T1000 (cell line): ENCODE measurements at places on chromosomes 16 and 17.

DNA sequence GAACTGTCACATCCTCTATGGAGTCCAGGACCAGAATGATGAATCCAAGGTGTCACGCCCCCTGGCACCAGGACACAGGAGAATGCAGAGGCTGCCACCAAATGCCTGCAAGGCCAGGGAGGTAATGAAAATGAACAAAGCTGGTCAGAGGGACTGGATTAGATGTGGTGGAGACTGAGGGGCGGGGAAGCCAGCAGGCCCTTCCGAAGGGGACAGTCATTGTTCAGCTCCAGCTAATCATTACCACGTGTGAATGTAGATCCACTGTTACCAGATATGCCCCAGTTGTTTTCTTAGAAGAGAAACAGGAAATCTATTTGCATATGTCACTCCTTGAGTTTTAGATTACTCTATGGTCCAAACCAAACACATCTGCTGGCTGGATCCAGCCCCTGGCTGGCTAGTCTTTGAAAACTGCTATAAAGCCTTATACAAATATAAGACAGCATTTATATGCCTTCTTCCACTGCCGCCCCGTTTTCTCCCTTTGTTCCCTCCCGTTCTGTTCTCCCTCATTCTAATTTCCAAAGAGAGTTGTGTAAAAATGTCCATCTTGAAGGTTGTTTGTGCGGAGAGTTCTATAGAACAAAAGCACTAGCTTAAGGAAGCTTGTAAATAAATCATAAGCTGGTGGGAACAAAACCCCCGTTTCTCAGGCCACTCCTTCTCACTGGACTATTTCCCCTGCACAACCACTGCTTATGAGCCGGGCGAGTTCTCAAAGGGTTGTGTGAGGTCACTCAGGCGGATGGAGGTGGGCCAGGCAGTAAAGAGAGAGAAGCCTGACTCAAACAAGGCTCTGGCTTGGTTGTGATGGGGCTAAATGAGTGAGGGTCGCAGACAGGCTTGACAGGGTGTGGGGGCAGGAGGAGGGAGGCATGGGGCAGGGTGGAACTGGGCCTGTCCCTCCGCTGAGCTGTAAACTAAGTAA is 14.2 kb downstream of the CRYM start:
- no peak for DNase-seq

GRCh38 chr17:82128287-82128686 is 30.3 kb upstream of the FASN start:
- DNase-seq, result no peak

DNA sequence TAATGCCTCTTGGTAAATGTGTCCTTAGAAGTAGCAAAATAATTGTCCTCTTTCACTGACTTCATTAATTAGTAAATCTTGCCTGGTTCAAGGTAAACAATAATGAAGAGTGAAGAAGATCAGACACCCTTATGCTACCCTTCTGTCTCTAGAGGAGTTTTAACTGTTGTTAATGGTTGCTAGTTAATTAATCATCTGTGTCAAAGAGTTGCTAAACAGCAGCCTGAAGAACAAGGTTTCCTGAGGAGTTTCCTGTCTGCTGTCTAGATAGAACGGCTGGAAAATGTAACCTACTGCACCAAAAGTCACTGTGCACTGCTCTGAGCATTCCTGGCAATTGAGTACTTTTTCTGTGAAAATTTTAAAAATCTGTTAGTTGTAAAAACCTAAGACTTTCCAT is 131.3 kb downstream of the NLK start:
- DNase-seq, result no peak

DNA sequence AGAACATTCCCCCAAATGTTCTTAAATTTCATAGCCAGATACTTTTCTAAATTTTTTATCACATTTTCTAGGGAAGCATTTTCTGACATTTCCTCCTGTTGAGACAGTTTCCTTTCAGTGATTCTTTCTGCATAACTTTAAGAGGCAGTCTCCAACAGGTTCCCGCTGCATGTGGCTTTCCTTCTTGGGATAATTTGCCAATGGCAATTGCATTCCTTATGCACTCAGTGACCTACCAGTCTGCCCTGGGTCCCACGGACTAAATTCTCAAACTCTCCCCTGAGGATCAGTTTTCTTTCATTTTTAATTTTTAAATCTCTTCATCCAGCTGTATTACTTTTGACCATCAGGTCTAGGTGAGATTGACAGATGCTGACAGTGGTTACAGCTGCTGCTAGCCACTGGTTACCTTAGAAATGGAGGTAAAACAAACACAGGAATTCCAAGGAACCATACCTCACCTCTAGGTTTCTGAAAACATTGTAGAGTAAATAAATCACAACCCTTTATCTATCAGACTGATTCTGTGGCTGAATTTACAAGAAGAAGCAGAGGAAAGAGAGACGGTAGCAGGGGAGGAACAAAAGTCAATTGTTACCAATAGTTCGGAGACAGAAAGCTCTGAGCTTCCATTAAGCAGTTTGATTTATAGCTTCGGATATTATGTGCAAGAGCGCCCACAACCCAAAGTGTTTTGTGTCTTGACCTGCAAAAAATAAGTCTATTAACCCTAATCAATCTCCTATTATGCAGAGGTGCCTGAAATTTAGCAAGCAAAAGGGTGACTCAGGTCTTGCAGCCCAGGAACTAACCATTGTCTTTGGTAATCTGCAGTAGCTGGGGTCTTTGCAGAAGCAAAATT is 216.0 kb downstream of the PMP22 start:
- no peak for DNase-seq

DNA sequence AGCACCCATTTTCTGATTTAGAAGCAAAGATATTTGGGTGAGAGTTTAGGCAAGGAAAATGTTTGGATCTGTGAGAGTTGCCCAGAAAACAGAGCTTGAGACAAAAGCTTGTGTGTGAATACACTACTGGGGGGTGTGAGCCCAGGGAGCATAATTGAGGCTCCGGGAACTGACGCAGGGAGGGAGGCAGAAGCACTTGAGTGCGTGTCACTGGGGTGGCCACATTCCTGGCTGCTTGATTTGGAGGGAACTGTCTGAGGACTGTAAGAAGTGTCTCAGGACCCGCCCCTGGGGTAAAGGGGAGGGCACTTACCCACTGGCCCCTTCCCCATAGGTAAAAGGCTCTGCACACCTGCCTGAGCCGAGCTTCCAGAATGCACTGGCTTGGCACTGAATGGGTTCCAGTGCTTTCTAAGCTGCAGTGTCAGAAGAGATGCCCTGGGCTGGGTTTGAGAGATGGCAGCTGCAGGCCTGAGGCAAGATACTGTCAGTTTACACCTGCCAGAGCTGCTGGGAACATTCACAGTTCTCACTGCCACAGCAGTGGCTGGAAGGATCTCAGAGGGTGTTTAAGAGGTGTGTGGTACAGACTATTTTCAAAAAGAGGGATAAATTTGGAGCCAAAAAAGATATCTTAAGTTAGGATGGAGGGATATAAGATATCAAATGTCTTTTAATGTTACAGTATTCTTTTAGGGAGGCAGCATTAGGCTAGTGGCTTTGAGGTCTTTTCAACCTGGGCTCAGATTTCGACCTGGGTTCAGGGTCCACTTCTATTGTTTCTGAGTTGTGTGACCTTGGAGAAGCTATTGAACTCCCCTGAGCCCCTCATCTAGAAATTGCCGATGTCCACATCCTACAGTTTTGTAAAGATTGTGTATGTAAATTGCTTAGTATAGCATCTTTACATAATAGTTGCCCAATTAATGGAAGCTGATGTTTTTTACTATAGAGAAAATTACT is 6.9 kb upstream of the TEX2 start:
- DNase-seq, result no peak

DNA sequence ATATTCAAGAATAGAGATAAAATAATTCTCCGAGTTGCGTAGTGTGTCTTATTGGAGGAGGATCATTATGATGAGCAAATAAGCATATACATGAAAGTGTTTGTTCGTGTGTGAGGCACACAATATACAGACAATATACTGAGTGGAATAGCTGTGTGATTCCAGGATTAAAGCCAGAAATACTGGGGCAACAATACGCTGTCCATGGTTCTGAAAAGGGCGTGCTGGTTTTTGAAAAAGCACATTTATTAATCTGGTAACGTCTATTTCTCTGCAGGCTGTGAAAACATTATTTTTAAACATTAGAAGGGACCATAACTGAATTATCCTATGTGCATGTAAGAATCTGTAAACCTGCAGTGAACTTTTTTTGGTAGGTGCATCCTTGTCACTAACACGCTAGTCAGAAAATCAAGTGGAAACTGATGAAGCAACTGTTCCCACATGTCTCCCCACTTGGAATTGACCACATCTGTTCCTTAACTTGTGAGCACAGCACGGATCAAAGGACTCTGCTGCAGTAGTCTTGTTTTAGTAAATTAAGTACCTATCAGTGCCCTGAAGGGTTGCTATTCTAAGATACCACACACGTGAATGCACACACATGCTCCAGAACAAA is 346.0 kb downstream of the GRIN2A start:
- no peak for DNase-seq

GRCh38 chr17:19487024-19487600 is 46.5 kb upstream of the SLC47A1 start:
- no peak for DNase-seq

- no peak for DNase-seq
Observed at GRCh38 chr16:1874854-1875253, 2.9 kb upstream of the MEIOB start.

- no peak for DNase-seq
Observed at GRCh38 chr17:65446838-65447526, 114.5 kb downstream of the AXIN2 start.

DNA sequence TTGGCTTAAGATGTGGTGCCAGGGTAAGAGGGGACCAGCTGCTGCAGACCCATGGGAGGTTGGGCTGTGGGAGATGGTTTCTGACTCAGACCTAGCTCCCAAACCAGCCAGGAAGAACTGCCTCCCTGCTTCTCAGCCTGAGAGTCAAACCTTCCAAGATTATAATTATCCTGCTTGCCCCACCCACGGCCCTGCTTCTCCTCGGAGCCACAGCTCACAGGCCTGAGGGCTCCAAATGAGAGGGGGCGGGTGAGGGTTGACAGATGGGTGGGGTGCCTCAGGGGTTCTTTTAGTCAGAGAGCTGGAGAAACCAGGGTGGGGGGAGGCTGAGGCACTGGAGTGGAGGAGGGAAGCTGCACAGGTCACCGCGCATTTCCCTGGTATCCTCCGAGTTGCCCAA is 28.7 kb upstream of the GRIN2A start:
- no peak for DNase-seq

GRCh38 chr16:11824362-11824761 is 27.0 kb downstream of the RSL1D1 start:
- DNase-seq, result no peak

GRCh38 chr17:71935341-71935740 is 185.5 kb upstream of the SOX9 start:
- no peak for DNase-seq

- no peak for DNase-seq
Observed at GRCh38 chr16:86956437-86956836, 360.8 kb downstream of the C16orf95 start.

DNA sequence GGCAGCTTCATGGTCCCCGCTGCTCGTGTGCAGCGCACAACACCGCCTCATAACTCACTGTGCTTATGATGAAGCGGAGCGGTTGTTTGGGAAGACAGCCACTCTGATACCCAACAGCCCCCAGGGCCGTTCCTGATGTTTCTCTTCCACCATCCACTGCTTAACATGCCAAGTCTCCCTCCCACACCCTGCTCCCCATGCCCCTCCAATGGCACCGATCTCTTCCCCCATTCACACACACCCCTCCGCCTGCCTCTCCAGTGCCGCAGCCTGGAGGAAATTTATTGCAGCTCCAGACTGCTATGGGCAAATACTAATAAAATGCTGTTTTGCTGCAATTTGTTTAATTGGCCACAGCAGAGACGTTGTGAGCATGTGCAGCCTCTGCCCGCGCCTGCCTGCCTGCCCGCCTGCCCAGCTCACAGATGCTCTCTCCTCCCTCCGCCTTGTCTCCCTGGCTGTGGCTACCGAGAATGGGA is 80.3 kb upstream of the LHX1 start:
- no peak for DNase-seq

DNA sequence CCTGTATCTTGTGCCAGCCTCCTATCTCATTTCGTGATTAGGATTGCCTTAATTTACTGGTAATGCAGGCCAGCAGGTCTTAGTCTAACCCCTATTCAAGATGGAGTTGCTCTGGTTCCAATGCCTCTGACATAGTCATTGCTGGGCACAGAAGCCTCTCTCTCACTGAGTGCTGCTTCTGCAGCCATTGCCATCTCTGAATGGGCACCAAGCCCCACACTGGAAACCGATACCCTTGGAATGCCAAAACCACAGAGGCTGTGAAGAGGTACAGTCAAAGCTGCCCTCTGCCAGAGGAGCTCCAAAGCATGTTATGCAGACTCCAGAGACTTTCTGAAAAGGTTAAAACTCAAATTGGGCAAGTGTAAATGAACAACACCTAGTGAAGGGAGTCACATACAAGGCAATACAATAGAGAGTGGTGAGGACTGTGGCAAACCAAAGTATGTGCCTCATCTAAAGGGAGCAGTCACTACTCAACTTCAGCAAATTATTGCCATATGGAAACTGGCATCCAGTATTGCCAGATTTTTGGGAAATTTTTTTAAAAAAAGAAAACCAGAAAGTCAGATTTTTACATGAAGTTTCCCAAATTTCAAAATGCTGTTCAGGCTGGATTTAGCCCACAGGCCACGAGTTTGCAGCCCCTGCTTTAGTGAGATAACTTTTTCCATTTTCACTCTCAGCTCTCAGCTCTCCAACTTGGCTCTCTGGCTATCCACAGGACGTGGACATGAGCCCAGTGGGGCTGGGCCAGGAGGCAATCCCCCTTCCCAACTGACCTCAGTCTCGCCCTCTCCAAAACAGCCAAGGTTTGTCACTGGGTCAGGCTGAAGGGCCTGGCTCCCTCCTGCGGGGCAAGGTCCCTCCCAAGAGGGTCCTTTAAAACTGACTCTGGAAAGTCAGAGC is 2.1 kb upstream of the MMP2 start:
- DNase-seq, result no peak

DNA sequence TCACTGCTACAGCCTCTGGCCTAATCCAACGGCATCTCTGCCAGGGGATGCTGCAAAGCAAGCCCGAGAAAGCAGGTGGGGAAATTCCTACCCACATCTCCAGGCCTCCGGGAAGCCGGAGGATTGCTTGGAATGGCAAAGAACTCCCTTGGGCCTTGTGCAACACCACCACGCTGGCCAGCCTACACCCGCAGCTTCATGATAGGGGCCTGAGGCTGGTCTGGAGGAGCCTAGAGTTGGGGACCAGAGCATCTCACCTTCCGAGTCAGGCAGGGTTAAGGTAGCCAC is 20.3 kb downstream of the GGA3 start:
- no peak for DNase-seq
